ENCODE measurements at places on chromosomes 6 and 20.
A peak's percentile ranks its signal among the peaks of the same experiment; 100 is the strongest.

DNA sequence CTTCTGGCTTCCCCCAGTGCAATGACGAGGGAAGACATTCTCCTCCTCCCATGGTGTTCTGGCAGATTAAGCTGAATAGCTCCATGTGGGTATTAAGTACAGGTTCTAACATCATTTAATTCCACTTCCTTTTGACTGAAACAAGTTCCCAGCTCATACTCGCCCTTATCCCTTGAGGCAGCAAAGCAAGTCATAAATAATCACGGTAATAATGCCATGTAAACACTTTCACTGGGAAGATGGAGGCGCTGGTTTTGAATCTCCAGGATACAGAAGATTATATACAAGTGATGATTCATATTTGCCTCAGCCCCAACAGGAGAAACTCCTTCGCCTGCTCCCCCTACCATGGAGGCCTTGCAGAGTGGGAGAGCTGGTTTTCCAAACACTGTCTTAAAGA lies 141.3 kb downstream of the PXDC1 start:
- peak; percentile 74 for DNase-seq

DNA sequence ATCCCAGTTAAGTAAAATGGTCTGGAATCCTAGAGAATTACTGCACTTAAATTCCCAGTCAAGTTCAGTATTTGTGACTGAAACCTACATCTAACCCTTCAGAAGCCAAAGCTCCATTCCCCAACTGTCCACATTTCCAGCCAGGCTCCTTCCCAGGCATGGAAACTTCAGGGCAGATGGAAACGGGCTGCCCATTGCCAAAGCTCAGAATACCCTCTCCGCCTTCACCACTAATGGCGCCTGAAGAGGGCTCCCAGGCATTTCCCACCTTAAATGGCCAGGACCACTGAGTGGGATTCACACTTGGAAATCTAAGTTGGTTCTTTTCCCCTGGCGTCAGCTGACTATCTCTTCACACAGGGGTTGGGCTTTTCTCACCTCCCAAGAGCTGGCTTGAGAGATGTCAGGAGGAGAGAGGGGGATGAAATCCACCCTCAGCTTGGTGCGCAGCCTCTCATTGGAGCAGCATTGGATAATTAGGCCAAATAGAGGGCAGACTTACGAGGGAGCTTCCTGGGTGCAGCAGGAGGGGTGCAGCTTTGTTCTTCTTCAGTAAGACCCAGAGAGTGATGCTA lies 82.9 kb downstream of the ANKRD60 start:
- DNase-seq, result no peak

DNA sequence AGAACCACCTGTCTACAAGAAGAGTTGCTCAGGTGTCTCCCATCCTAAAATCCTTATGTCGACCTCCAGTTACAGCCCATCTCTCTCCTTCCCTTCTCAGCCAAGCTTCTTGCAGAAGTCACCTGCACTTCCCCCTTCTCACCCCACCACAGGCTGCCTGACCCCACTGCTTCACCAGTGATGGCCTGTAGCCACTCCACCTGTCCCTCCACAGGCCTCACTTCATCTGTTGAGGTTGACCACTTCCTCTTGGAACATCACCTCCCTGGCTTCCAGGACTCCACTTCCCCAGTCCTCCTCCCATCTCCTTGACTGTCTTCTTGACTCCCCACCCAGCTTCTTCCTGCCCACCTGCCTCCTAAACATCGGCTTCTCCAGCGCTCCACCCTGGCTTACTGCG lies 25.4 kb downstream of the MRPL14 start:
- no peak for DNase-seq

GRCh38 chr20:37907677-37908401 lies 4.9 kb downstream of the VSTM2L start:
- peak; percentile 86 for DNase-seq

All from fibroblast of skin of right biceps (primary cell).